CD4-positive, CD25-positive, alpha-beta regulatory T cell (primary cell): ENCODE measurements at places on chromosomes 3 and 15.

- no peak for DNase-seq
These were observed 226.1 kb downstream of the PCCB start for GRCh38 chr3:136476280-136476679.

DNA sequence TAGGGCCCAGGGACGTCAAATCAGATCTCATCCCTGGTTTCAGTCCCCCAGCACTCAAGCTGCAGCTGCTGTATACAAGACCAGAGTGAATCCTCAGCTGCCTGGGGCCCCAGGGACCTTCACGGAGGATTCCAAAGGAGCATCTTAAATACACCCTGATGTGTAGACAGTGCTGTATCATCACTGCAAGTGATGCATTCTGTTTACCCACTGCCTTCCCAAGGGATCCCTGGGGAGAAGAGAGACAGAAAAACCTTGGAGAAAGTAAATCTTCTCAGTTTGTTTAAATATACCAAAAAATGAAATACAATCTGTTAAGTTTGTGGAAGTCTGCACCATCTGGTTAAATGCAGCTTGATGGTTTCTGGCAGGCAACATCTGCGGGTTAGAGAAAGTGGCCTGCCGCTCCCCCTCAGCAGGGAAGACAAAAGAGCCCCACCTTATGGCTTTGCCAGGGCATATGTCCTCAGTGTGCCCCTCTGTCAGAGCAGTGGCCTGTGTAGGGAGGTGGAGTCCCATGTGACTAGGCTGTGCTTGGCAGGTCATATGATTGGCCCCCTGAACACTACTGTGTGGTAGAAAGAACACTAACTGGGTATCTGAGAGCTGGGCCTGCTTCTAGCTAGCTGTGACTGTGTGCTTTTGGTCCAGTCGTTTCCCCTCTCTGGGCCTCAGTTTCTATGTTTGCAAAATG is 222.2 kb upstream of the TRIM42 start:
- no peak for DNase-seq

- no peak for DNase-seq
These were observed 106.6 kb downstream of the PIK3R4 start for GRCh38 chr3:130640027-130640426.

DNA sequence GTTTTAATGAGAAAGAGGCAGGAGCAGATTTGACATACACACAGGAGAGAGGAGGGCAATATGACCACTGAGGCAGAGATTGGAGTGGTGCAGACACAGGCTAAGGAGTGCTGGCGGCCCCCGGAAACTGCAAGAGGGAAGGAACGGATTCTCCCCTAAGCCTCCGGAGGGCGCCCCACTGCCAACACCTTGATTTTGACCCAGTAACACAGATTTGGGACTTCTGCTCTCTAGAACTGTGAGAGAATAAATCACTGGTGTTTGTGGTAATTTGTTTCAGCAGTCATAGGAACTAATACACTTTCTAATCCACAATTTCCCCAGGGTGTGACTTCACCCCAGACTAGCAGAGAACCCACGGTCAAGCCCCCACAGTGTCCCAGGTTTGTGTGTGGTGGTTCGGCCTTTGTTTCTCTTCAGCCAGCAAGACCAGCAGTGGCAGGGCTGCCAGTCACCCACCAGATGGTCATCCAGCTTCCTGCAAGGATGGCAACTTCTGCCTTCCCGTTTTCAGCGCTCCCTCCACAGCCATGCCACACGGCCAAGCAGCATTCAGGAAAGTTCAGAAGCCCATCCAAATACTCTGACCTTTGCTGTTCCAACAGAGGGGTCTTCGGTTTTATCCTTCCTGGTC is 23.6 kb upstream of the TSPAN3 start:
- no peak for DNase-seq

GRCh38 chr3:38477057-38477820 is 18.9 kb upstream of the EXOG start:
- DNase-seq = no peak

- no peak for DNase-seq
These were observed 33.4 kb upstream of the PLAAT1 start for GRCh38 chr3:193207290-193208273.

GRCh38 chr3:75631541-75631940 is 32.6 kb upstream of the FRG2C start:
- no peak for DNase-seq

- peak; percentile 80 for DNase-seq
These were observed 144.6 kb upstream of the MEF2A start for GRCh38 chr15:99421172-99421656.

DNA sequence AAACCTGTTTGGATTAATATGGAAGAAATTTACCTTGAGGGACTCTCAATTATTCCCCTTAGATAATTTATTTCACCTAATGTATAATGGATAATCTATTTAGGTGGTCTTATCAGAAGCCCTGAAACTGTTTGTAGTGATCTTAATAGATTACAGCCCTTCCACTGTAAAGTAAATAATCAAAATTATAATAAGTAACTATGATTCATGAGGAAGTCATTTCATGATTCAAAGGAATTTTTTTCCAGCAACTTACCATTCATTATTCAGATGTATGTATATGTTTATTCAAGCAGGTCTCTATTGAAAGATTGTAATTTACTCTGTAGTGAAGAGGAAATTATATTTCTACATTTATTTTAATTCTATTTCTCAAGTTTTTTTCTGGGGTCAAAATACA is 250.6 kb upstream of the ROBO1 start:
- no peak for DNase-seq

DNA sequence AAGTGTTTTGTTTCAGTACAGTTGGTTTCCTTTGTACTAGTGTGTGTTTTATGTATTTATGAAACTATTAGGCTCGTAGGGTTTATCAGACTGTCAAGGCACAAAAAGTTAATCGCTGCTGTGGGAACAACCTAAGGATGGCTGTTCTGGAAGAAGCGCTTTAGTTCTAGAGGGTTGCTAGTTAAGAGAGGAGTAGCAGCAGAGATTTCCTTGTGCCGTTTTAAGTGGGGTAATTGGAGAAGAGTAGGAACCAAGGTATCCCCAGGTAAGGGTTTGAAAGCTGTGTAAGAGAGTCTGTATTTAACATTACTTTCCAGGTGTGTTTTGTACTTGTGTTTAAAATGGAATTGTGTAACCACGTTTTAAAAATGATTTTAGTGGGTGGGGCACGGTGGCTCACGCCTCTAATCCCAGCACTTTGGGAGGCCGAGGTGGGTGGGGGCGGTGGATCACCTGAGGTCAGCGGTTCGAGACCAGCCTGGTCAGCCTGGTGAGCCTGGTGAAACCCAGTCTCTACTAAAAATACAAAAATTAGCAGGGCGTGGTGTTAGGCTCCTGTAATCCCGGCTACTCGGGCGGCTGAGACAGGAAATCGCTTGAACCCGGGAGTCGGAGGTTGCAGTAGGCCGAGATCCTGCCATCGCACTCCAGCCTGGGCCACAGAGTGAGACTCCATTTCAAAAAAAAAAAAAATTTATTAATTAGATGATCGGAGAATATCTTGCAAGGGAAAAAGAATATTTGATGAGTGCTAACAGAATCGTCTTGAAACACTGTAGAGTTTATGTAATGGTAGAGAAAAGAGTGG is 2.6 kb downstream of the MORF4L1 start:
- peak; percentile 31 for DNase-seq

GRCh38 chr15:62913246-62913645 is 129.3 kb upstream of the TPM1 start:
- DNase-seq = no peak

- no peak for DNase-seq
These were observed 45.2 kb downstream of the RGMA start for GRCh38 chr15:93043621-93044300.

GRCh38 chr3:160473221-160473620 is 23.6 kb upstream of the TRIM59 start:
- DNase-seq = no peak

DNA sequence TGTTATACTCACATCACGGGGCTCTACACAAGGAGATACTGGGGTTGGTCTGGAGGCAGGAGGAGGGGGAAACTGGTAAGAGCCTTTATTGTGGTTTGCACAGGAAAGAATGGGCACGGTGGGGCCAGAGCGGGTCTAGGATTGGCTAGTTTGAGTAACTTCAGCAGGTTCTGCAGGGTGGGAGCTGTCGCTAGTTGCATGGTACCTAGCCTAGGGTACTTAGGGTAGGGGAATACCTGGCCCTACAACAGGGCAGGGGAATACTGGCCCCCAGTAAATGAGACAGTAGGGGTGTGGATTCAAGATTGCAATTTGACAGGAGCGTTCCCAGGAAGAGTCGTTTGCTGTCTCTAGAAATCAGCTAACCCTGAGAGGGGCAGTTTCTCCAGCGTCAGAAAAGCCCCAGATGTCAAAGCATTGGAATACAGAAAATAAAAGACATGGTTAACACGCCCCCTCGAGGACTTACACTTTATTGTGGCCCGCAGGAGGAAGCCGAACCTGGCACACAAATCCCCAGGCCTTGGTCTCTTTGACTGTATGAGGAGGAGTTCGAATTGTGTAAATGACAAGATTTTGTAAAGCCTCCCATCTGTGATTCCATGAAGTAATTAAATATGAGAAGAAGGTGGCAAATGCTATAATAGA is 32.0 kb downstream of the ST8SIA2 start:
- no peak for DNase-seq
